ENCODE measurements at places on chromosomes 1 and 21. TPM values are rescaled to one million over a fixed set of nuclear protein-coding genes. Genes with fewer than 3 reads are reported as not detected.
A peak's percentile ranks its signal among the peaks of the same experiment; 100 is the strongest.

Gene PBX1
- 8.9 TPM for total RNA-seq

GRCh38 chr1:17569200-17570139 lies 30.0 kb downstream of the ARHGEF10L start:
- DNase-seq: peak; percentile 15

GRCh38 chr21:36111238-36111637 lies 23.6 kb upstream of the CBR3 start:
- DNase-seq: no peak

- DNase-seq: no peak
Observed at GRCh38 chr1:89957107-89957506, 37.8 kb upstream of the ZNF326 start.

GRCh38 chr1:29586215-29586614 lies 349.9 kb downstream of the PTPRU start:
- no peak for DNase-seq

DNA sequence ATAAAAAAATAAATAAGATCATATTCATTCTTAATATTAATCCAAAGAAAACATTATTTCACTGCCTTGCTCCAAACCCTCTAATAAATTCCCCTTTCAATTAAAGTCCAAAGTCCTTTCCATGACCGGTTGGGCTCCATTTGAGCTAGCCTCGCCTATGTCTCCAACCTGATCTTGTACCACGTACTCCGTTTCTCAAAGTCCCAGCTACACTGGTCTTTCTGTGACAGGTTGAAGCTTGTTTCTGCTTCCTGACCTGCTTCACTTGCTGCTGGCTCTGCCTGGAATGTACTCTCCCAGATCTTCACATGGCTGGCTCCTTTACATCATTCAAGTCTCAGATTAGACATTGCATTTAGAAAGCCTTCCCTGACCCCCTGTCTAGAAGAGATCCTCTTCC lies 16.4 kb downstream of the RPL5 start:
- no peak for DNase-seq

Data from dermis blood vessel endothelial cell (primary cell).